ENCODE measurements at places on chromosomes 1 and 21. TPM values are rescaled to one million over a fixed set of nuclear protein-coding genes. Genes with fewer than 3 reads are reported as not detected.

- DNase-seq, result peak; percentile 77
These were observed 1.1 kb upstream of the ST6GALNAC3 start for GRCh38 chr1:76073481-76073880.

DNA sequence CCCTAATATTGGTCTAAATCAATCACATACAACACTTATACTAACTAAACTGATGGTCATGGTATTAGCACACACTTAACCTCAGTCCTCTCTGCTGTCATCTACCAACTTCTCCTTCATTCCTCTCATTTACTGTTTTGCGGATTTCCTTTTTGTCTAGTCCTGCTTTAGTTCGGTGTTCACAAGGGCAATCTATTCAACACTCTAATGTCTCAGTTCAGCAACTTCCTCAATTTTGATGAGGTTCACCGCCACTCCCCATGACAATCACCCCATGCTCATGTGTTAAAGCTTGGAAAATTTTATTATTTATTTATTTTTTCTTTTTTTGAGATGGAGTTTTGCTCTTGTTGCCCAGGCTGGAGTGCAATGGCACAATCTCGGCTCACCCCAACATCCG lies 301.1 kb downstream of the PTPRC start:
- no peak for DNase-seq

DNA sequence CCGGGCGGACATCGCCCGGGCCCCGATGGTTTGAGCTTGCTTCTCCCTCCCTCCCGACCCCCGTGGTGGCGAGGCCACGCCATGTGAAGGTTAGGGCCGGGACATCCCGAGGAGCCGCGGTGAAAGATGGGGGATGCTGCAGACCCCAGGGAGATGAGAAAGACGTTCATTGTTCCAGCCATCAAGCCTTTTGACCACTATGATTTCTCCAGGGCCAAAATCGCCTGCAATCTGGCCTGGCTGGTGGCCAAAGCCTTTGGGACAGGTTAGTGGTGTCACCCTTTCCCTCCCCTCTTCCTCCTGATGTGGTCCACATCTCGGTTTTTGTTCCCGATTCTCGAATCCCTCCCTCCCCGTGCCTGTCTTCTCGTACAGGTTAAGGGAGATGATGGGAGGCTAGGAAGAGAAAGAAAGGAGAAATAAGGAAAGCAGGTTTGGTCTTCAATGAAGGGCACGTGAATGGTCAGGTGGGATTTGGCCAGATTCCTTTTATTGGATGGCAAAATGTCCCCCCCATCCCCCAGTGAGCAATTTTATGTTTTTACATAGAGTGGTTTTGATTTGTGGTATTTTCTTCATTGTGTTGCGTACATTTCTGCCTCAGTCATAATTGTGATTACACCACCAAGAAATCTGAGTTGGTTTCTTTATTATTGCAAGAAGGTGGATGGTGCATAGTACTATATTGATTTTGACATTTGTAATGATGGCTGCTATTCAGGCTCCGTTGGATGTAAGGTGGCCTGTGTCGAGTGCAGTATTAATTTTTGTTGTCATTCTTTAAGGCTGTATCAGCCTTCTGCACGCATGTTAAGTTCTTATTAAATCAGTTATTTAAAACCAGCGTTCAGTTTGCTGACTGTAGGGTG lies 1.2 kb downstream of the CAMSAP2 start:
- peak; percentile 14 for DNase-seq

- DNase-seq, result no peak
These were observed 154.0 kb downstream of the MATN1 start for GRCh38 chr1:30569384-30569783.

PDC gene
- not detected for total RNA-seq

DNA sequence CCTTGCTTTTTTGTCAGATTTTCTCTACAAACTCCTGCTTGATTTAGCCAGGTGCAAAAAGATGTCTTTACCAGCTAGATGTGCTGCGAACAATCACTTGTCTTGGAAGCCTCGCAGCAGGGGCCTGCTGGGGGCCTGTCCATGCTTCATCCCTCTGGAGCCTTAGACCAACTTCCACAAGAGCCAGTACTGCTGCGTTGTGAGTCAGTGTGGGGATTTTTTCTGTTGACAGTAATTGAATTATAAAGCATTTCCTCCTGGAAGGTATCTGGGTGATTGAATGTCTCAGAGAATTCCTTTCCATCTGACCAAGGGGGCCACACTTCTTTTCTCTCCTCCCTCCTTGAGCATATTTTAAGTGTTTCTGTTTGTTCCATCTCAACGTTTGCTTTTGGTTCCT lies 40.4 kb upstream of the LDLRAP1 start:
- DNase-seq, result no peak
